Activated CD4-positive, alpha-beta T cell treated with anti-CD3 and anti-CD28 coated beads for 4 hours (primary cell): ENCODE measurements at places on chromosomes 3 and 15.
A peak's percentile ranks its signal among the peaks of the same experiment; 100 is the strongest.

- DNase-seq = peak; percentile 11
Measured at GRCh38 chr3:13110678-13111116, 37.5 kb upstream of the IQSEC1 start.

- DNase-seq = no peak
Measured at GRCh38 chr3:66335671-66336070, 114.9 kb downstream of the SLC25A26 start.

DNA sequence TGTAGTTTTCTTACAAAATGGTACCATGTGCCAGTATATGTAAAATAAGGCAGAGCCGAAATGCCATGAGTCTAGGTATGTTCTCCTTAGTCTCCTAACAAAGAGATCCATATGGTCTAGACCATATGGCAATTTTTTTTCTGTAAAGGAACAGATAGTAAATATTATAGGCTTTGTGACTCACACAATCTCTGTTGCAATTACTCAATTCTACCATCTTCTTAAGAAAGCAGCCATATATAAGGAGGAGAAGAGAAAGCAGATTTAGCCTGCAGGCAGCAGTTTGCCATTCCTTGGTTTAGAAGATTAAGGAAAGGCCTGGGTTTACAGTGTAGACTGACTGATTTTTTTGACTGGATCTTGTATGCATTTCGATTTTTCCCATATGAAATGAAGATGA is 16.3 kb upstream of the BBX start:
- no peak for DNase-seq

DNA sequence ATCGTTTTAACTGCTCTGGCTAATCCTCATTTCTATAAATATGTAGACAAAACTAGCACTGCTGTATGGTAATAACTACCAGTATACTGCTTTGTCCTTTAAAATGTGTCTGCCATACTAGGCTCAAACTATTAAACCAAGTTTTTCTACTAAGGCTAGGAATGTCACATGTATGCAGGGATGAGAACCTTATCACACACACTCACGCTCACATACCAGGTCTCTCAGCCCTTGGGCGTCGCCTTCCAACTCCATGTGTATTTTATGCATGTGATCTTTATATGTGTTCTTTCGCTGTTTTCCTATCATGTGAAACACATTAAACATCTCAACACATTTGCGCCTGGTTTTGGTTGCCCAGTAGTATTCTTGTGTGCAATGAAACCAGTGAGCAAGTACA is 32.6 kb downstream of the ATP2C1 start:
- no peak for DNase-seq

DNA sequence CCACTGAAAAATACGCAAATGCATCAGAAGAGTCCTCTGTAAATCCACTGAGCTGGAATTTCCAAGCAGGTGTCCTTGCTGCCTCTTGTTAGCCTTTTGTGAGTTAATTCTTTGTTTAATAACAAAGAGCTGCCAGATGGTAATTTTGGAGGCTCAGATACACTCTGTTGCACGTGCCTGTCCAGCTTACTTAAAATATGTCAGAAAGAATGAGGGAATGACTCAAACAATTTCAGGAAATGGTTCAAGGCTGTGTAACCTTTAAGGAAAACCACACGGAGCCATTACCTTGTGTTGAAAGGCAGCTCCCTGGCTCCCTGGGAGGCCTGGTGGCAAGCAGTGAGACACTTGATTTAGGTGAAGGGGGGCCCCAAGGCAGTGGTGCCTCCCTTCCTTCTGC is 302.2 kb upstream of the CTDSPL start:
- no peak for DNase-seq

DNA sequence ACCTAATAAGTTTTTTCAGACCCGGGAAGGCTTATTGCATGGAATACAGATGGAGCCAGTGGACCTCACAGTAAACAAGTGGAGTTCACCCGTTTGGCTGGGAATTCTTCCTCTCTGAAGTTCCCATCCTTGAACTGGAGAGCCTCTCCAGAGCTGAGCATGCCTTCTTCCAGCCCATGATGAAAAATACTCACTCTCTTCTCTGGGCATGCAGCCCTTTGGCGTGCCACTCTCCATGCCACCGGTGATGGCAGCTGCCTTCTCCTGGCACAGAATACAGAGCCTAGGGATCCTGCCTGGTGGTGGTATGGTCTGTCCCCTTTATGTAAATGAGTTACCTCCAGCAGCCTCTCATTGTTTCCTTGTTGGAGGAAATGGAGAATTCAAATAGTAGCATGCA is 150.8 kb downstream of the LEKR1 start:
- no peak for DNase-seq

- no peak for DNase-seq
Measured at GRCh38 chr3:41975416-41976103, 13.7 kb upstream of the ULK4 start.

GRCh38 chr3:34203386-34203785 is 405.0 kb downstream of the PDCD6IP start:
- no peak for DNase-seq

DNA sequence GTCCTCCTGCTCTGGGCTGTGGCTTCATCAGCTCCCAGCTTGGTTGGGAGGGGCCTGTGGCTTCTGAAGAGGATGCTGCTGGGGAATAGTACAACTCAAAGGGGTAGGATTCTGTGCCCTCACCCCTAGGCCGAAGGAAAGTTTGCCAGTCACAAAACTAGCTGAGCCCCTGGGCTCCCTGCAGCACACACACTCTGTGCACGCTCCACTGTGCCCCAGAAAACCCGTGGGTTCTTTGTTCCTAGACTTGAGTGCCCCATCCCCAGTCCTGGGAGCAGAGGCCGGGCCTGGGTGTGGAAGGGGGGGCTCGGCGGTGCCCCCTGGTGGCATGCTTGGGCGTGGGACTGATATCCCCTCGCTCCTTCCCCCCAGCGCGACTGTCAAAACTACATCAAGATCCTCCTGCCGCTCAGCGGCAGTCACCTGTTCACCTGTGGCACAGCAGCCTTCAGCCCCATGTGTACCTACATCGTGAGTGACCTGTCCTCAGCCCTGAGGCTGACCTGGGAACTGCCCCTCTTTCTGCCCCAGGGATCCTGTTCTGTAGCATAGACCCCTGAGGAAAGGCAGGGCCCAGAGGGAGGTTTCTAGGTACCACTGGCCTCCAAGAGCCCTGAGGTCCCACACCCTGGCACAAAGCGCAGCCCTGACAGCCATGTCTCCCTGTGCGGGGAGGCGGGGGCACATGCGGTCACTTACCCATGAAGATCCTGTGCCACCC is 14.2 kb downstream of the CIB1 start:
- peak; percentile 50 for DNase-seq

DNA sequence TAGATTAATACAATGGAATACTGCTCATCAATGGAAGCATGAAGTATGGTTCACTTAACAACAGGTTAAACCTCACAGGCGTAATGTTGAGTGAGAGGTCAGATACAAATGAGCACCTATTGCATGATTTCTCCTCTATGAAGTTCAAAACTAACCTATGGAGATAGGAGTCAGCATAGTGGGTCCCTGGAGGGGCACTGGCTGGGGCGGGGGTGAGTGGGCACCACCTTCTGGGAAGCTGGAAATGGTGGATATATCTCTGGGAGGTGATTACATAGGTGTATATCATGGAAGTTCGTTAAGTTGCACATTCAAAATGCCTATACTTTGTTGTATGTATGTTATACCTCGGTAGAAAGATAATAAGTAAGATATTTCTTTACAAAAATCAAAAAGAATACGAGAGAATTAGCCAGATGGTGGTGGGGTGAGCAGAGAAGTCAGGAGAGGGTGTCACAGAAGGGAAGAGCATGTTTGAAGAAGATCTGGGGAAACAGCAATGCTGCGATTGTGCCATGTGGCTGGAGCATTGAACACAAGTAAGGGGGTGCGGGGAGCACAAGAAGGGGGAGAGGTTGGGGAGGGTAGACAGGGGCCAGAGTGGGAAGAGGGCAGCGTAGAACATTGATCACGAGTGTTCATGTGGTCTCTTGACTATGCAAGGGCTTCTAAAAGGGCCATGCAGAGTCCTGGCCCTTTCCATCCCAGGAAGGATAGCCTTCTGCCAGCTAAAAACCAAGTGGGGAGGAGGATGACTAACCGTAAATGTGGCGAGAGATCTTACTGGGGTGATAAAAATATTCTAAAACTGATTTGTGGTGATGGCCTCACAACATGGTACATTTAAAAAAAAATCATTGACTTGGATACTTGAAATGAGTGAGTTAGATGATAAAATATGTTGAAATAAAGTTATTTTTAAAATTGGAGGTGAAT is 30.2 kb downstream of the ITGA11 start:
- DNase-seq = no peak

- DNase-seq = no peak
Measured at GRCh38 chr3:23830869-23831484, 25.2 kb downstream of the UBE2E1 start.

DNA sequence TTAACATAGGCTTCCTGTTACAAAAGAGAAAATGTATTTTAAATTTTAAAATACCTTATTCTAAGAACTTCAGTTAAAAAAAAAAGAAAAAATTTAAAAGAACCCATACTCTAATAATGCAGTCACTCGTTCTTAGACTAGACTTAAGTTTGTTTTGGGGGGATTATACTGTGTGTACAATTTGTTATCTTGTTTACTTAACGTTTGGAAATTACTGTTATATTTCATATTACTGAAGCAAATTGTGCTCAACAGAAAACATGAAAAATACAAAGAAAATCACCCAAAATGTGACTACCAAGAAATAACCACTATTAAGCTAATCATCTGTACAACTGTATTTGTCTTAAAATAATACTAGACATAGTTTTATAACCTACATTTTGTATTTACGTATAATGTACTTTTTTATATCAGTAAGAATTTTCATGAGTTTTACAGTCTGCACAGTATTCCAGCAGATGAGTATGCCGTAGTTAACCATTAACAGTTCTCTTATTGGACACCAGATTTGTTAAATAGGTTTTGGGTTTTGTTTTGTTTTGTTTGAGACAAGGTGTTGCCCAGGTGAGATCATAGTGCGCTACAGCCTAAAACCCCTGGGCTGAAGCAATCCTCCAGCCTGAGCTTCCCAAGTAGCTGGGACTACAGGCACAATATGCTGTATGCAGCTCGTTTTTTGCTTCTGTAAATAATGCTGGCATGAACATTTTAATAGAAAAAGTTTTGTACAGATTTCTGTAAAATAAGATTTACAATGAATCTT is 88.8 kb upstream of the CHD2 start:
- DNase-seq = no peak
